ENCODE measurements at places on chromosomes 7 and 10.

GRCh38 chr7:64656489-64656888 is 9.4 kb upstream of the ZNF107 start:
- H3K27me3 ChIP-seq = no peaks in the 10 kb centered on the region
- no peak overlapping the region for H3K4me3 ChIP-seq

DNA sequence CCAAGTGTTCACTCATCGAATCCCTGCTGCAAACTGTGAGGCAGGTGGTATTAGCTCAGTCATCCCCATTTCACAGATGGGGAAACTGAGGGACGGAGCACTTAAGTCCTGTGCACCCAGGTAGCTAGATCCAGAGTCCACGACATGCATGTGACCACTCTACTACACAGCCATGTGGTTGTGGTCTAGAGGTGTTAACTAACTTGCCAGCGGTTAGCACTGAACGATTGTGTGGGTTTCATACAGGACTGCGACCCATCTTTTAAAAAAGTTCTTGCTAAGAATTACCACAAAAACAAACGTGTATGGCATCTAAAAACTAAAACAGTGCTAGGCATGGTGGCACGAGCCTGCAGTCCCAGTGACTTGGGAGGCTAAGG is 16.1 kb upstream of the ABCC2 start:
- no peak for DNase-seq
- H3K4me3 ChIP-seq = no peak overlapping the region
- H3K36me3 ChIP-seq = no peaks in the 10 kb centered on the region
- H3K4me1 ChIP-seq = no peaks in the 10 kb centered on the region

DNA sequence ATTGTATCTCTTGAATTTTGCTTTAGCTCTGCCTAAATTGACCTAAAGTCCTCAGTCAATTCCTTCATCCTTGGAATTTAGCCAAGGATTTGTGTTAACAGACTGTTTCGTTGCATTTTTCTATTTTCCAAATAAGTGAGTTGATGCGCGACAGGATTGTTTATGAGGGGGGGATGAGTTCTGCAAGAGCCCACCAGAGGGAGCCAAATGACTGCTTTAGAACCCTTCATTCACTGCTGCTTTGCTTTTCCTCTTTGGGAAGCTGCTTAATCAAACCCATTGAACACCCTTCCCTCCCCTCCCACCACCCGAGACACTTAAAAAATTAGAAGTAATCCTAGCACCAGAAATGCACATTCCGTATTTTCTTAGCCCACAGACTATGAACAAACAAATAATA is 33.7 kb upstream of the PTF1A start:
- H3K27ac ChIP-seq = no peak overlapping the region
- H3K4me1 ChIP-seq = peaks cover 11% of the 10 kb centered on the region
- no peaks in the 10 kb centered on the region for H3K27me3 ChIP-seq
- DNase-seq = peak; percentile 62
- no peaks in the 10 kb centered on the region for H3K36me3 ChIP-seq
- peak overlapping the region; percentile 53 for H3K4me3 ChIP-seq

DNA sequence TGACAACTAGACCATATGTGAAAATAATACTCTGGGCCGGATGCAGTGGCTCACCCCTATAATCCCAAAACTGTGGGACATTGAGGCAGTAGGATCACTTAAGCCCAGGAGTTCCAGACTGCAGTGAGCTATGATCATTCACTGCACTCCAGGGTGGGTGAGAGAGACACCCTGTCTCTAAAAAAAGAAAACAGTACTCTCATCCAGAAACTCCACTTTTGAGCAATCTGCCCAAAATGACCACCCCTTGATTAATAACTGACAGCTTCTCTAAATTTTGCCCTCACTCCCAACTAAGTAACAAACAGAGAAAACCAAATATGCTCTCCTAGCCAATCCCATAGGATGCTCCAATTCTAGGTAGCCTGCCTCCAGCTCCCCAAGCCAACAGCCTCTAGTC is 62.5 kb upstream of the AKR1E2 start:
- H3K4me3 ChIP-seq = no peak overlapping the region
- no peak overlapping the region for H3K27ac ChIP-seq
- no peak for DNase-seq
- H3K27me3 ChIP-seq = no peaks in the 10 kb centered on the region
- no peaks in the 10 kb centered on the region for H3K4me1 ChIP-seq
- H3K36me3 ChIP-seq = no peaks in the 10 kb centered on the region
